CD4-positive, alpha-beta T cell treated with Interleukin-6 at 100 ng/mL for 8 hours (primary cell): ENCODE measurements at places on chromosomes 2 and 18.

GRCh38 chr2:120586507-120587278 lies 149.0 kb upstream of the GLI2 start:
- DNase-seq: no peak

GRCh38 chr2:174631009-174631981 lies 33.7 kb upstream of the WIPF1 start:
- no peak for DNase-seq

DNA sequence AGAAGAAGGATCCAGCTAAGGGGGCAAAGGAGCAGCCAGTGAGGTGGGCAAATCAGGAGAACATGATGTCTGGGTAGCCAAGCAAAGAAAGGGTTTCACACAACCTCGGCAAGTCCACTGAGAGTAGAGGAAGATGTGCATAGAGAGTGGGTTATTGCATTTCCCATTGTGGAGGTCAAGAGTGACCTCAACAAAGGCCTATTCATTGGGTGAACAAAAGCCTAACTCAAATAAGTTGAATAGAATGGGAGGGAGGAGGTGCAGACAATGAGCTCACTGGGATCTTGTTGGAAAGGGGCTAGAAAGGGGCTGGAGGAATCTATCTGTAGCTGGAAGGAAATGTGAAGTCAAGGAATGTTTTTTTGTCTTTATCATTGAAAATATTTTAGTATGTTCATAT lies 14.0 kb upstream of the PDCL3 start:
- DNase-seq: no peak

GRCh38 chr2:40208463-40208862 lies 243.4 kb downstream of the SLC8A1 start:
- DNase-seq: no peak

DNA sequence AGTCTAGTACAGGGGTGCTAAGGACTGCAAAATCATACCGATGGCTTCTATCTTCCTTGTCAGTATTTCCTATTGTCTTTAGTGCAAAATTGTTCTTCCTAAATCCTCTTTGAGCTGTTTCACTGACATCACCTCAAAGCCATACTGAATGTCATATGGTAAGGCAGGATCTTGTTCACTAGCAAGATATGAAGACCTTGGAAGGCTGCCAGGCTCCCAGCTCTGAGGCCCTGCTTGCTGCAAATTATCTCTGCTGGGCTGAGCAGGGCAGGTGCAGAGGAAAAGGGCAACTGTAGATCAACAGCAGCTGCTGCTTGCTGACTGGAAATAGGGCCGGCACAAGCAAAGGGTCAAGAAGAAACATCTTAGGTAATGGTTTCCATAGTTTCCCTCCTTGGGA lies 58.2 kb downstream of the PMAIP1 start:
- DNase-seq: no peak
